ENCODE measurements at places on chromosomes 12 and 14.

DNA sequence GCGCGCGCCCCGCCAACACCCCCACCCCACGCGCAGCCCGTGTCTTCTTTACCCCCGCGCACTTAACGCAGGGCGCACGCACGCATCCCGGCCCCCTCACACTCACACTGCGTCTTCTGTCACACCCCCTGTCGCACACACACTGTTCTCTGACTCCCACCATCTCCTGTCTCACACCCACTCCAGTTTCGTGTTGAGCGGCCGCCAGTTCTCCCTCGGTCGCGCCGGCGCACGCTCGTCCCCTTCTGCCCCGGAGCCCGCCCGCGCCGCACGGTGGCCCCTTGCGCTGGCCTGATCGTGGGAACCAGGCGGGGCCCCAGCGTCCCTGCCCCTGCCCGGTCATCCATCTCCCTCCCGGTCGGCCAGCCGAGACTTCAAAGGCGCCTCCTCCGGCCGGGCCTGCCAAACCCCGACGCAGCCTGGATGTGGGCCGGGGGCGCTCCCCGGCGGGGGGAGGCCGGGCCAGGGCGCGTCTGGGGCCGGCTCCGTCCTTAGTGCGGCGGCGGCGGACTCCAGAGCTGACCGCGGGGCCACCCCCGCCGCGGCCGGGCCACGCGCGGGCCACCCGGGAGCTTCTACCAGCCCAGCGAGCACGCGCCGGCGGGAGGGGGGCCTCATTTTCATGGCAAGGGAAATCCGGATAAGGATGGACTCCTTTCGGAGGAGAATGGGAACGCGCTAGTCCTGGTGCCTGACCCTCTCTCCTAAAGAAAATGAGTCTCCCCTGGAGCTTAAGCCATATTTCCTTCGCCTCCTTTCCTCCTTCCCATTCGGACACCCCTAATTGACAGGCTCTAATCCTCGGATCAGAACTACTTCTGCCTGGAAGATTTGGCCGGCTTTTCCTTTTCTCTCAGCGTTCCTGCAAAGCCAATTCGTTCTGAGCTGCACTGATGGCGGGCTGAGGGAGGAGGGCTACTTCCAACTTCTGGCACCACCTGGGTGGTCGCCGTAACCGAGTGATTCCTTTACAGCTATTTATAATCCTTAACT, 82.0 kb upstream of the HMGA2 start:
- peak; percentile 4 for DNase-seq

DNA sequence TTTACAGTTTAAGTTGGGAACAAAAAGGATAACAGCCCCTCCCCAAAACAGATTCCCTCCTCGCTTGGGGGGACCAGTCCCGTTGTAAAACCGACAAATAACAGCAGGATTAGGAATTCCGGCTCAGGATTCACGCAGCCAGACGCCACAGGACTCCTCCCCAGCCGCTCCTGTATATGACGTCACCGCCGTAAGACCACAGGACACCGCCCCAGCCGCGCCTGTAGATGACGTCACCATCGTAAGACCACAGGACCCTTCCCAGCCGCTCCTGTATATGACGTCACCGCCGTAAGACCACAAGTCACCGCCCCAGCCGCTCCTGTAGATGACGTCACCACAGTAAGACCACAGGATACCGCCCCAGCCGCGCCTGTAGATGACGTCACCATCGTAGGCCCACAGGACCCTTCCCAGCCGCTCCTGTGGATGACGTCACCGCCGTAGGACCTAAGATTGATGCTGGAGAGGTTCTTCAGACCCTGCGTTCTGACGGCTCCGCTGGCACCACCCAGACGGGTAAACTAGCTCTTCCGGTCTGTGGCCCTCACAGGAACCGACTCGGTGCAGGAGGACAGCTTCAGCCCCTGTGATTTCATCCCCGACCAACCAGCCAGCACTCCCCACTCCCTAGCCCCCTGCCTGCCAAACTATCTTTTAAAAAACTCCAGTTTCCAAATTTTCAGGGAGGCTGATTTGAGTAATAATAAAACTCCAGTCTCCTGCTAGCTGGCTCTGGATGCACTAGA, 43.9 kb upstream of the FBRSL1 start:
- DNase-seq, result peak; percentile 81

- DNase-seq, result no peak
These were observed 47.4 kb upstream of the SRSF5 start for GRCh38 chr14:69719501-69719951.

- DNase-seq, result peak; percentile 71
These were observed 16.1 kb downstream of the GPR68 start for GRCh38 chr14:91228112-91229004.

DNA sequence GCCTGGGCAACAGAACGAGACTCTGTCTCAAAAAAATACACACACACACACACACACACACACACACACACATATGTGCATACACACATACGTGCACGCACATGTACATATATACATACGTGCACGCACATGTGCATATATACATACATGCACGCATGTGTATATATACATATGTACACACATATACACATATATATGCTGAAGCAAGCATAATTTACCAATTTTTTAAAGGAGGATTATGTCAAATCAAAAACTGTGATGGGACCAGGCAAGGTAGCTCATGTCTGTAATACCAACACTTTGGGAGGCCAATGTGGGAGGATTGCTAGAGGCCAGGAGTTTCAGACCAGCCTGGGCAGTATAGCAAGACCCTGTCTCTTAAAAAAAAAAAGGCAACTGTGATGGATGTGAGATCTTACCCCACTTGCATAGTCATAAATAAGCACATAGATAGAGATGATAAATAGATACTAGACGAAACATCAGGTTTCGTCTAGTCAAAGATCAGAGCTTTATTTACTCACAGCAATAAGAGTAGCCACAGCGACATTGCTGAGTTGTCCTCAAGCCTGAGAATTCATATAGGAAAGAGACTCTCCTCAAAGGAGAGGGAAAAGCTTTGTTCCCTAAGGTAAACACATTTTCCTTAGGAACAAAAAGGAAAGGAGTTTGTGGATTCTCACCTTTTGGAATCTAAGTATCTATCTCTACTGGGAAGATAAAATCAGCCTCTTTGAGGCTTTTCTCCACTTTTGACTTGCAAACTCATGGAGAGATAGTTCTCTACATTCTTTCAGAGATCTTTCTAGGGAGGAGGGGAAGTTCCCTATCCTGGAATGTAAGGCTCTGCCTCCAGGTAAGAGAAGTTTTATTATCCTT, 74.7 kb upstream of the AMN1 start:
- DNase-seq, result no peak

GRCh38 chr12:38782359-38782758, 123.0 kb downstream of the CPNE8 start:
- DNase-seq, result no peak

- no peak for DNase-seq
These were observed 224.1 kb upstream of the PLEKHG7 start for GRCh38 chr12:92478692-92479091.

DNA sequence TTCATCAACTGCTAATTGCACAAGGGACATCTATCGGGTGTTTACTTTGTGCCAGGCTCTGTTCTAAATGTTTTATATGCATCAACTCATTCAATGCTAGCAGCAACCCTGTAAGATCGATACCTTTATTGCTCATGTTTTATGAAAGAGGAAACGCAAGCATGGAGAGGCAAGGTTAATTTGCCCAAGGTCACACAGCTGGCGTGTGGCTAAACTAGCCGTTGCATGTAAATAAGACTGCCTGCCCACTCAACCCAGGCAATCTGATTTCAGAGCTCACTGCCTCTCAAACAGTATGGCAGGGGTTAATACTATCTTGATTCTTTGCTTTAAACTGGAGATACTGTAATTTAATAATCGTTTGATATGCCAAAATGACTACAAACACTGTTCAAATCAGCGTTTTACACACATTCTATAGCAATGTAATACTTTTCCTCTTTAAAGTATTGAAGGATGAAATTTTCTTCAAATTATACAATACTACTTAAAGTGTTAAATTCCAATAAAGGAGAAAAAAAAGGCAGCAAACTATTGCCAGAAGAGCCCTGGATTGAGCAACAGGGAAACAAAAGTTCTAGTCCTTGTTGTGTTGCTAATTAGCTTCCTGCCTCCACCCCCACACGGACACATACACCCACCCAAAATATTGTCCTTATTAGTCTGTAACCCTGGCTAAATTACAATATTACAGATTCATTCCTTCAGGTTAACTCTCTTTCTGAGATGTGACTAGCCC, 39.1 kb upstream of the DHRS7 start:
- DNase-seq, result peak; percentile 15

DNA sequence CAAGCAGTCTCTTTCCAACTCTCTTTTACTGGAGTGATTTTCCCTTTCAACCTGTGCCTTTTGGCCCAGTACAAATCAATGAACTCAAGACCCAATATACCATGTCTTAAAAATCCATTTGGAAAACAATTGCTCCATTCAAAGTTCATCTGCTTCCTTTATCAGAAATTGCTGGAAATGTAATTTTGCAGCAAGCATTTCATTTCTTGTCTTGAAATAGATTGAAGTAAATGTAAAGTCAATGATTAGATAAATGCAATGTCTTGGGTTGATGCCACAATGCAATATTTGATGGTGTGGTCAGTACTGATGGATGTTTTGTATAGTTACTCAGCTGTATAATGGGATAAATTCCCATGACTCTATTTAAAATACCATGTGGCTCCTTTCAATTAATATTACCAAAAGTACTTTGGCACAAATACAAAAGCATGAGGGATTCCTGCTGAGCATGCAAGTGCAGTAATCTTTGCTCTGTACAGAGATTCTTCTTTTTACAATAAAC, 707.7 kb upstream of the NOVA1 start:
- no peak for DNase-seq

DNA sequence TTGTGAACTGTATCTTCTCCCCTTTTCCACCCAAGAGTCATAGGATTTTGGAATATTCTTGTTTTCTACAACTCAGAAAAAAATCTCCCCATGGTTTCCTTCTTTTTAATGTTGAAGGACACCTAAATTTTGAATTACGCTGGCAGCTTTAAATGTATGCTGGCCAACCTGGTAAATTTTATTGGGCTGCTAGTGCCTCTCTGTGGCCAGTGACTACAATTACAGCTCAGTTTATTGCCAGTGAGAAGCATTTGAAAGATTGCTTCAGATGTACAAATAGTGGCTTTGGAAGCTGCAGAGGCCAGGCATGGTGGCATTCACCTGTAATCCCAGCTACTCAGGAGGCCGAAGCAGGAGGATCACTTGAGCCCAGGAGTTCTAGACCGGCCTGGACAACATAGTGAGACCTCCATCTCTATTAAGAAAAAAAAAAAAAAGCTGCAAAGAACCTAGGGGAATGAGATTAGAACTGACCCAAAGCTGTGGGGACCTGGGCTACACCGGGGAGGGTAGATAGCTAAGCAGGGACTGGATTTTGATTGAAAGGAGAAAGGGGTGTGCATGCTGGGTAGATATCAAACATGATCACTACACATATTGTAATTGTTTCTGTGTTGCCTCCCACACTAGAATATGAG, 7.6 kb upstream of the RAB21 start:
- peak; percentile 76 for DNase-seq

- no peak for DNase-seq
These were observed 22.2 kb upstream of the C12orf71 start for GRCh38 chr12:27104546-27104945.

GRCh38 chr12:89645434-89645833, 63.2 kb downstream of the ATP2B1 start:
- no peak for DNase-seq

DNA sequence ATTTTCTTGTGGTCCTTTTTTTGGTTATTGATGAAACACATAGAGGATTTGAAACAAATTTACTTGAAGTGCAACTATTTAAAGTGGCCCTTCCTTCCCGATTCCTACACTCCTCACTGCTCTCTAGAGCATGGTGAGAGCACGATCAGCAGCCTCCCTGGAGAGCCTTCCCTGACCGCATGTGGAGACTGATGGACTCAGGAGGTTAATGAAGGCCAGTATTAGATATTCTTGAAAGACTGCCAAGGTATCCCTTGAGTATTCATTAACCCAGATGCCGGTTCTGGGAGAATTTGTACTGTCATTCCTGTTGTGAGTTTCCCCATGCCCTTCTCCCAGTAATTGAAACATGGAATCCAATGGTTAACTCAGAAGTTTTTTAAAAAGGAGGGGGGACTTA, 102.8 kb upstream of the FGD4 start:
- DNase-seq, result no peak

GRCh38 chr14:32443890-32444661, 115.0 kb downstream of the AKAP6 start:
- DNase-seq, result no peak

- no peak for DNase-seq
These were observed 17.9 kb downstream of the RTL1 start for GRCh38 chr14:100885617-100886016.

- DNase-seq, result no peak
These were observed 14.4 kb upstream of the FAM181A start for GRCh38 chr14:93912782-93913181.

GRCh38 chr12:65196762-65197567, 27.6 kb downstream of the LEMD3 start:
- no peak for DNase-seq

DNA sequence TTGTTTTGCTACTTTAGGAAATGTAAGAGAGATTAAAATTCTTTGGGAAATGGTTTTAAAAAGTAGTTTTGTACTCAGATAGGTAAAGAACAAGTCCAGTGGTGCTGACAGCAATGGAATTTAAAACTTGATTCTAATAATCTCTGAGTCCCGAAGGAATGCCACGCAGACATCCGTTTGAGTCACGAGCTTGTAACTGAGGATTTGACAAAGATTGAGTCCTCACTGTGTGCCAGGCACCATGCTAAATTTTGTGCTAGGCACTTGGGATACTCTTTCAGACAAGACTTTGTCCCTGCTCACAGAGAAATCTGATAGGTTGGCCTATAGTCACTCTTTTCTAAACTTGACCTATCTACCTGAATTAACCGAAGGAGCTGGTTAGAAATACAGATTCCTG, 12.7 kb downstream of the FLRT2 start:
- DNase-seq, result no peak

DNA sequence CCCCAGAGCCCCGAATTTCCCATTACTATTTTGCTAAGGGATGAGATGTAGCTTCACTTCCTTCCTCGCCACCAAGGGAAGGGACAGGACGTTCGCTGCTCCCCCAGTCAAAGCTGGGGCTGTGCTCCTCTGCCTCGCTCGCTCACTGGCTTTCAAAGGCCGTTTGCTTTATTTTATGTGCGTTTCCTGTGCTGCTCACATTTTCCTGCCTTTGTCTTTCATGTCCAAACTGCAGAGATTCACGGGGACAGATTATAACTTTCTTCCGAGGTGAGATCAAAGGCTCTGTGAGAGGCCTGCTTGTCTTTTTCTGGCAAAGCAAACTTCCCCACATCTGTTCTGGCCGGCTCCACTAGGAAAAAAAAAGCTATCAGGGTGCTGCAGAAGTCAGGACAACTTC, 76.0 kb upstream of the FZD10 start:
- DNase-seq, result no peak

GRCh38 chr14:102732924-102733323, 44.3 kb upstream of the TRAF3 start:
- DNase-seq, result no peak

- DNase-seq, result peak; percentile 36
These were observed 25.1 kb upstream of the LRTM2 start for GRCh38 chr12:1795221-1795784.

- DNase-seq, result no peak
These were observed 19.7 kb upstream of the CKAP4 start for GRCh38 chr12:106267535-106267934.

GRCh38 chr12:53676656-53677015, 753 bp upstream of the ATP5MC2 start:
- DNase-seq, result peak; percentile 62

- no peak for DNase-seq
These were observed 17.2 kb upstream of the AKAP5 start for GRCh38 chr14:64447876-64448670.
